ENCODE measurements at places on chromosomes 2 and 18.

GRCh38 chr2:113069676-113070605, 2.2 kb downstream of the IL1F10 start:
- ATAC-seq = no peak

- no peak for ATAC-seq
Observed at GRCh38 chr2:105290981-105291660, 38.4 kb downstream of the TGFBRAP1 start.

DNA sequence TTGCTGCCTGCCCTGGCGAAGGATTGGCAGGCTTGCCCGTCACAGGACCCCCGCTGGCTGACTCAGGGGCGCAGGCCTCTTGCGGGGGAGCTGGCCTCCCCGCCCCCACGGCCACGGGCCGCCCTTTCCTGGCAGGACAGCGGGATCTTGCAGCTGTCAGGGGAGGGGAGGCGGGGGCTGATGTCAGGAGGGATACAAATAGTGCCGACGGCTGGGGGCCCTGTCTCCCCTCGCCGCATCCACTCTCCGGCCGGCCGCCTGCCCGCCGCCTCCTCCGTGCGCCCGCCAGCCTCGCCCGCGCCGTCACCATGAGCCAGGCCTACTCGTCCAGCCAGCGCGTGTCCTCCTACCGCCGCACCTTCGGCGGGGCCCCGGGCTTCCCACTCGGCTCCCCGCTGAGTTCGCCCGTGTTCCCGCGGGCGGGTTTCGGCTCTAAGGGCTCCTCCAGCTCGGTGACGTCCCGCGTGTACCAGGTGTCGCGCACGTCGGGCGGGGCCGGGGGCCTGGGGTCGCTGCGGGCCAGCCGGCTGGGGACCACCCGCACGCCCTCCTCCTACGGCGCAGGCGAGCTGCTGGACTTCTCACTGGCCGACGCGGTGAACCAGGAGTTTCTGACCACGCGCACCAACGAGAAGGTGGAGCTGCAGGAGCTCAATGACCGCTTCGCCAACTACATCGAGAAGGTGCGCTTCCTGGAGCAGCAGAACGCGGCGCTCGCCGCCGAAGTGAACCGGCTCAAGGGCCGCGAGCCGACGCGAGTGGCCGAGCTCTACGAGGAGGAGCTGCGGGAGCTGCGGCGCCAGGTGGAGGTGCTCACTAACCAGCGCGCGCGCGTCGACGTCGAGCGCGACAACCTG, at the start of gene DES:
DES (plus strand) TSS at position 223 of the 857 bp plus-strand sequence; CDS start at position 309, 86 bp downstream.
- ATAC-seq = no peak

- ATAC-seq = no peak
Observed at GRCh38 chr2:206823178-206823577, 57.8 kb downstream of the FASTKD2 start.

DNA sequence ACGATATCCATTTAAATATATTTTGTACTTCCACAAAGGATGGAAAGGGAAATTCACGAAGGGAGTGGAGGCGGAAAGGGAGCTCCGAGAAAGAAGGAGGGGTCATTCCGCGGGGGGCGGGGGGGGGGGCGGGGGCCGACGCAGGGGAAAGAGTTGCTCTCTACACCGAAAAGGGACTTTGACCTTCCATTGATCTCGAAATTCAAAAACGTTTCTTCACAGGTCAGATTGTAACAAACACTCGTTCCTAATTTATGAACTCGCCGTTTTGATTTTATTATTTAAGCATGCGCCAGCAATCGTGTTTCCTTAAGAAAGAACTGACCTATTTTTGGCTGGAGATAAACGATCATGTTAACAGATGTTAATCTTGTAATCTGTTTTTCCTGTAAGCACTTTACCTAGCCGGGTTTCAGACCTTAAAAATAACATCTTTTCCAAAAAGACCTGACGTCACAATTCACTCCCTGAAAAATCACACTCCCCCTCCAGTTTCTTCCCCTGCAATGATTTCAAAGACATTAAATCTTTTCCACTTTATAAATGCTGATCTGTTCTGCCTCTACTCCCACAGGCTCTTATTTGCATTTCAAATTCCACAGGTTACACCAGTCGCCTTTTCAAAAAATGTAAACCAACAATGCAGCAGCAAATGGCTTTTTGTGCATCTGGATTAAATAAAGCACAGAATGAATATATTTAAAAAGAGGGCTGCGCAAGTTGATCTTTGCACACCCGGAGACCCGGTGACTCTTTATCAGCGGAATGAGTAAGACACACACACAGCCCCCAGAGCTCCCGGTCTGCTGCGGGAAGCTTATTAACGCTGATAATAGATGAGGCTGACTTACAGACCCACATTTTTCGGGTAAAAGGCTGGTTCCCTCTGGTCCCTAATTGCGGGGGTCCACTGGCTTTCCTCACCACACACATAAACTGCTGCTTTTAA, 1.6 kb downstream of the ZNF516 start:
- ATAC-seq = peak; percentile 1

DNA sequence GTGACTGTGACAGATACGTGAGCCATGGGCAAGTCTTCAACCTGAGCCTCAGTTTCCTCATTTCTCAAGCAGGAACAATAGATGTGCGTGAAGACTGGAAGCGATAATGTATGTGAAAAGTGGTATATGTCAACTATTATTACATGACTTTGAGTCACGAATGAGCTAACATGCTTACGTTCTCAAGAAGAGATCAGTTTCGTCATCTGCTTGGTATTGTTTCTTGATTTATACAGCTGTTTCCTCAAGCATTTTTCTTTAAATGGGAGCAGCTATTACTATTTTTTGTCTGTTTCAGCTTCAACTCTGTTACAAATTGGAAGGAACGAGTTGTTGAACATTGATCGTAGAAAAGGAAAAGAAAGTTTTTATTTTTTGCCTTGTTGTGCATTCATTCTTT, 48.5 kb upstream of the THOC1 start:
- no peak for ATAC-seq

- no peak for ATAC-seq
Observed at GRCh38 chr2:239169311-239170048, 231.3 kb downstream of the HDAC4 start.

DNA sequence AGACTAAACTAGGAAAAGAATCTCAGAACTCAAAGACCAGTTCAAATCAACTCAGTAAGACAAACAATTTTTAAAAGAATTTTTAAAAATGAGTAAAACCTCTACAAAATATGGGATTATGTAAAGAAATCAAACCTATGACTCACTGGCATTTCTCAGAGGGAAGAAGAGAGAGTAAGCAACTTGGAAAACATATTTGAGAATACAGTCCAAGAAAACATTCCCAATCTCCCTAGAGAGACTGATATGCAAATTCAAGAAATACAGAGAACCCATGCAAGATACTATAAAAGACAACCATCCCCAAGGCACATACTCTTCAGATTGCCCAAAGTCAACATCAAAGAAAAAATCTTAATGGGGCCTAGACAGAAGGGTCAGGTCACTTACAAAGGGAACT, 162.7 kb downstream of the WDPCP start:
- no peak for ATAC-seq

DNA sequence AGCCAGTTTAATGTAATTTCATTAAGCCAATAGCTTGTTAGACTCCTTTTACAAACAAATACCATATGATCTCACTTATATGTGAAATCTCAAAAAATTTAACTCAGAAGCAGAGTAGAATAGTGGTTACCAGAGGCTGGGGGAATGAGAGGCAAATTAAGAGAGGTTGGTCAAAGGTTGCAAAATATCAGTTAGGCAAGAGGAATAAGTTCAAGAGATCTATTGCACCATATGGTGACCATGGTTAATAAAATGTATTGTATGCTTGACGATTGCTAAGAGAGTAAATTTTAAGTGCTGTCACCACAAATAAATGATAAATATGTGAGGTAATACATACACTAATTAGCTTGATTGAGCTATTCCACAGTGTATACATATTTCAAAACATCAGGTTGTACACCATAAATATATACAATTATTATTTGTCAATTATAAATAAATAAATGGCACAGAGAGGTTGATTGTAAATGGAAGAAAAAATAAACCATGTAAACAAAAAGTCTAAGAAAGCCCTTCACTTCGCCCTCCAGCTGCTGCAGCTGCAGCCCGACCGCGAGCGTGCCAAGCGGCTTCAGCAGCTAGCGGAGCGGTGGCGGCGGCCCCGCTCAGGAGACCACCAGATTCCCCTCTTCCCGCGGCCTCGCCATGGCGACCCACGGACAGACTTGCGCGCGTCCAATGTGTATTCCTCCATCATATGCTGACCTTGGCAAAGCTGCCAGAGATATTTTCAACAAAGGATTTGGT, 23.0 kb upstream of the ACTR2 start:
- no peak for ATAC-seq

DNA sequence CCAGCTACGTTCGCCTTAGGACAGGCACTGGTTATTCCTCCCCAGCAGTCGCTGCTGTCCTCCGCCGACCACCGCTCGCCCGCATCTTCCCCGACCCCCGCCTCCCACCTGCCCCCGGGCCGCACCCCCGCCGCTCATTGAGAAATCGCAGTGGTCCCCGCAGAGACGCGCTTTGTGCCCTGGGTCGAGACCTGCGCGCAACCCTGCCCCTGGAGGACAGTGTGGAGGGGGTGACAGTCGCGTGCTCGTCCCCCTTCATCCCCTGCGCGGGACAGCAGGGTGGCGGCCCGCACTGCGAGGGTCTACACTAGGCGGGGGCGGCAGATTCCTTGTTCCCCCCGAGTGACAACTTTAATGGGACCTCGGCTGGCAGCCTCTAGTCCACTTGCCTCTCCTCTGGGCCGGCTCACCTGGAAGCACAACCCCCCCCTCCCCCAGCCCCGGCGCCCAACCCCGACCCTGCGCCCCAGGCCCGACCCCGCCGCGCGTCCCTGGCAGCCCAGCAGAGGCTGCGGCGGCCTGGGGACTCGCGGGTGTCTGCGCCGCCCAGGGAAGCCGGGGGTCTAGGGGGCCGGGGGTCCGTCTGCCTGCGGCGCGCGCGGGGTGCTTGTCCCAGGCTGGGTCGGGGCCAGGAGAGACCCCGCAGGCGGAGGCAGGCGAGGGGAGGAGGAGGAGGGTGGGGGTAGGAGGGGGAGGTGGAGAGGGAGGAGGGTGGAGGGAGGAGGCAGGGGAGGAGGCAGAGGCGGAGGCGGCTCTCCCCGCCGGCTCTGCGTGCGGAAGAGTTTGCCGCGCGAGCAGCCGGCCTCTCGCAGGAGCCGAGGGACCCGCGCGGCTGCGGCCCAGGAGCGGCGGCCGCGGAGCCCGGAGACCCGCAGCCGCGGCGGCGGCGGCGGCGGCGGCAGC, at the start of gene NPAS2:
NPAS2 (plus strand) TSS at position 770 of the 903 bp plus-strand sequence. CDS start 84,616 bp downstream, outside the sequence.
- peak; percentile 37 for ATAC-seq

DNA sequence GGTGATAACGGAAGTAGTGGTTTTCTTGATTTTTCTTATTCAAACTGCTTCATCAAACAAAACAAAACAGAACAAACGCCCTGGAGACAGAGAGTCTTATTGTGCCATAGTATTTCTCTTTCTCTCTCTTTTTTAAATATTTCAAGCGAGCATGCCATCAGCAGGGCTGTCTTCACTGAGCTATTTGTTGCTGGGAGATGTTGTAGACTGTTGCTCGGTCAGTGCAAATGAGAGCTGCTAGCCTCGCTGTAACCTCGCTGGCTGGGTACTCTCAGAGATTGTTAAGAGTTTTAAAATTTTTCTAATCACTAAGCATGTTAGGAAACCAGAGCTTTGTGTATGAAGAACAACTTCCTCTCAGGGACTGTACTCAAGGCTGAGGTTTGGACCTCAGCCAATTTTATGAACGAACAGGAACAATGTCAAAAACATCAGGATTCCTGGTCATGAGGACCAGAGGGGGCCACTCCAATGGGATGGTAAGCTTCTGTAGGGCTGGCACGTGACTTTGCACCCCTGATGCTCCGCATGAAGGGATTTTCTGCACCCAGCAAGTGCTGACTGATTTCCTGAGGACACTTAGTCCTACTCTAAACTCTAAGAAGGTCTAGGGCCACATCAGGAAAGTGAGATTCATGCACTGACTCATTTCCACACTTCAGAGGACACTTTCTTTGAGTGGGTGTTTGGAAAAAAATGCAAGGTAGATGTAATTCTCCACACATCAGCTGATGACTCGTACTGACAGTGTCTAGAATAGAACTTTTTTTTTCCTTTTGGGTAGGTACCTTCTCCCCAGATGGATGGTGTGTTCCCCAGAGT, 59.8 kb upstream of the IL1R1 start:
- peak; percentile 93 for ATAC-seq

DNA sequence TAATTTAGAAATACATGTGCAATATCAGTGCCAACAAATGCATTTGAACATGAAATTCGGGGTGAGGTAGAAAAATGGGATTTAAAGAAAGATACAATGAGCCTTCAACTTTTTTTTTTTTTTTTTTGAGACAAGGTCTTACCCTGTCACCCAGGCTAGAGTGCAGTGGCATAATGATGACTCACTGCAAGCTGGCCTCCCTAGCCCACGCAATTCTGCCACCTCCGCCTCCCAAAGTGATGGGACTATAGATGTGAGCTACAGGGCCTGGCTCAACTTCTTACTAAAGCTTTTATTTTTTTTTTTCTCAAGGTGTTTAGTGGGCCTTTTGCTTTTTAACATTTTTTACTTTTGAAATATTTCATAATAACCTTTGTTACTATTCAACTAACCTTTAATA, 365.6 kb downstream of the LRRTM4 start:
- no peak for ATAC-seq

GRCh38 chr18:34848156-34848555, 138.1 kb downstream of the DTNA start:
- ATAC-seq = no peak

GRCh38 chr2:68466361-68466777, 725 bp downstream of the FBXO48 start:
- ATAC-seq = no peak

GRCh38 chr18:58691256-58691655, 20.0 kb downstream of the MALT1 start:
- no peak for ATAC-seq

DNA sequence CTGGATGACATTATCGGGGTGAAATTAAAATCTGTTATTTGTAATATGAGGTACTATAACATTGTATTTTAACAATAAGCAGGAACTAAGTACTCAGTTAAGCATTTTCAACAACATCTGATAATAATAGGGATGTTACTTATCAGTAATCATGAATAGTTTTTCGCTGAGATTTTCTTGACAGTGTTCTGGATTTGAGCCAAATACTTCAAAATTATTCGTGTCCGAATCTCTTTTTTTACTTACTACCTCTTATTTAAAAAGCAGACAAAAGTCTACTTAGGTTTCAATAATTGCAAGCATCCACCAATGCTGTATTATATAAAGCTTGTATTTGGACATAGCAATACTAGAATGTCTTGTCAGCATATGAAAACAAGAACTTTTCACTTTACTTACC, 6.4 kb upstream of the ANKRD12 start:
- no peak for ATAC-seq

DNA sequence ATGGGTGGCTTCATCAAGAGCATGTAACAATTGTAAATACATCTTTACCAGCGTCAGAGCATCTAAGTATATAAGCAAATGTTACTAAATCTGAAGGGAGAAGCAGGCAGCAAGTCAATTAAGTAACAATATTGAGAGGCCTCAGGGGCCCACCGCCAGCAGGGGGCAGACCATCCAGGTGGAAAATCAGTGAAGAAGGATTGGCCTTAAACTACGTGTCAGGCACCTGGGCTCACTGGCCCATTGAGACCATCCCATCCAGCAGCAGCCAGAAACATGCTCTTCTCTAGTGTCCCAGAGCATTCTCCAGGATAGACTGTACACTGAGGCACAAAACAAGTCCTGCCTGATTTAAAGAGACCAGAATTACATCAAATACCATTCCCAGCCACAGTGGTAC, 96.2 kb upstream of the SNTG2 start:
- no peak for ATAC-seq

Data from stimulated activated memory B cell treated with anti-CD40 and anti-IgM and Interleukin-4, amounts not matched to agents 10 μg/mL and 1 μg/mL and 100 μg/mL, for 72 hours (primary cell).